Neuronal stem cell (in vitro differentiated cells): ENCODE measurements at places on chromosomes 2 and 18.

GRCh38 chr2:153495725-153496124 lies 17.2 kb upstream of the RPRM start:
- H3K4me3 ChIP-seq = no peak overlapping the region
- no peaks in the 10 kb centered on the region for H3K4me1 ChIP-seq
- no peak overlapping the region for H3K27ac ChIP-seq
- no peak for DNase-seq
- H3K27me3 ChIP-seq = no peaks in the 10 kb centered on the region
- no peaks in the 10 kb centered on the region for H3K36me3 ChIP-seq

- peaks cover 26% of the 10 kb centered on the region for H3K27me3 ChIP-seq
- H3K36me3 ChIP-seq = peaks cover 16% of the 10 kb centered on the region
- DNase-seq = peak; percentile 67
- H3K4me1 ChIP-seq = peaks cover 4% of the 10 kb centered on the region
These were observed 1.6 kb upstream of the PSTPIP2 start for GRCh38 chr18:46073474-46074331.

GRCh38 chr2:109446278-109447131 lies 167.3 kb downstream of the SEPTIN10 start:
- no peak overlapping the region for H3K27ac ChIP-seq
- no peaks in the 10 kb centered on the region for H3K27me3 ChIP-seq
- H3K4me3 ChIP-seq = no peak overlapping the region
- DNase-seq = no peak

DNA sequence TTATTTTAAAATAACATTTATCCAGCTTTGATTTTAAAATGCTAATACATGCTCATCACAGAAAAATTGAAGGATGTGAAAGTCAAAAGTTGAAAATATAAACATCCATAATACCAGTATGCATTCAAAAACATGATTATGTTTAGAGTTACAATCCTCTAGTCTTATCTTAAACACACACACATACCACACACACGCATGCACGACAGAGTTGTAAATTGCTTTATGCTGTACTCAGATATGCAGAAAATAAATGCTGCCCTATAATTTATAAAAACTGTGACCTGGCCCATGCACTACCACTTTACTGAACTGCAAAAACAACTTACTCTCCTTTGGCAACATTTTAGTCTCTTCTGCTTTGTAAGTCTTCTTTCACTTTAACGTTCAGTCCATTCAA lies 793.0 kb upstream of the FANCL start:
- no peak for DNase-seq
- no peak overlapping the region for H3K4me3 ChIP-seq
- no peaks in the 10 kb centered on the region for H3K36me3 ChIP-seq
- H3K27ac ChIP-seq = no peak overlapping the region
- no peaks in the 10 kb centered on the region for H3K27me3 ChIP-seq

- no peaks in the 10 kb centered on the region for H3K27me3 ChIP-seq
- no peaks in the 10 kb centered on the region for H3K4me1 ChIP-seq
- H3K36me3 ChIP-seq = no peaks in the 10 kb centered on the region
These were observed 48.6 kb downstream of the AP1S3 start for GRCh38 chr2:223788826-223789225.

DNA sequence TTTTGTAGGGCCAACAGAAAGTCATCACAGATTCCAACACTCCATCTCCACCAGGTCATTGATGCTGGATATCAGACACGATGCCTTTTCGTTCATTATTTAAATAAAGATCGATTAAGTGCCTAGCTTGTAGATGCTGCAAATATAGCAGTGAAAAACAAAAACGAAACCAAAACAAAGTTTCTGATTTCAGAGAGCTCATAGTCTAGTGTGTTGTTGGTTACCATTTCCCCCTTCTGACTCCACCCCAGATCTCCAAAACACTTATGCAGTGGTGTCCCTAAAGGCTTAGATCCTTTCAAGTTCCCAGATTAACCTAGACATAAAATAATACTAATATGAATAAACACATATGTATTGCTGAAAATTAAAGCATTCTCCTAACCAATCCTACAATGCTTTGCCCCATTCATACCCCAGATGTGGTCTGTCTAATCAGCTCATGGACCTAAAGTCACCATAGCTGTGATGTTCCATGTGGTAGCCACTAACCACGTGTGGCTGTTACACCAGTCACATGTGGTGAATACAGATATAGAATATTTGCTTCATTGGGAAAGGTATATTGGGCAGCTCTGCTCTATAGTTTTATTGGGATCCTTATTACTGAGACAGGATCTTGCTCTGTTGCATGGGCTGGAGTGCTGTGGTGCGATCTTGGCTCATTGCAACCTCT lies 787.2 kb downstream of the TDRD15 start:
- no peaks in the 10 kb centered on the region for H3K36me3 ChIP-seq
- no peak overlapping the region for H3K4me3 ChIP-seq
- H3K4me1 ChIP-seq = no peaks in the 10 kb centered on the region

DNA sequence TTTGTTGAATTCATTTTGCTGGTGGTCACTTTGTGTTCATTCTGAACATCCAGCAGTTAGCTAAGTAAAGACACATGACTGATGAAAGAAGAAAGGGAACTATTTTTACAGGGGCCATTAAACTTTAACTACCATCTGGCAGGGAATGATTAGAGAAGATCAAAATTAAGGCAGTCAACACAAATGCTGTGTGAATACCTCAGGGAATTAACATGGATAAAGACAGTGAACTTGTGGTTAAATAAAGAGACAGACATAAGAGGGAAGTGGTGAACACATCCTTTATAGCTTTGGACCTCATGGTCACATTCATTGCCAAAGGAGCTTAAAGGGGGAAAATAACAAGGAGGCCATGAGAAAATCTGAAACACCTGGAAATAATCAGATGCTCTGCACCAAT lies 52.6 kb upstream of the ATP5MC3 start:
- H3K27me3 ChIP-seq = no peaks in the 10 kb centered on the region
- DNase-seq = no peak
- H3K36me3 ChIP-seq = no peaks in the 10 kb centered on the region
- H3K4me3 ChIP-seq = no peak overlapping the region
- no peaks in the 10 kb centered on the region for H3K4me1 ChIP-seq

GRCh38 chr2:232927032-232927792 lies 57.1 kb downstream of the SNORC start:
- H3K27ac ChIP-seq = no peak overlapping the region
- H3K4me3 ChIP-seq = peak overlapping the region; percentile 43
- no peak for DNase-seq
- H3K36me3 ChIP-seq = no peaks in the 10 kb centered on the region
- H3K27me3 ChIP-seq = peaks cover 8% of the 10 kb centered on the region

DNA sequence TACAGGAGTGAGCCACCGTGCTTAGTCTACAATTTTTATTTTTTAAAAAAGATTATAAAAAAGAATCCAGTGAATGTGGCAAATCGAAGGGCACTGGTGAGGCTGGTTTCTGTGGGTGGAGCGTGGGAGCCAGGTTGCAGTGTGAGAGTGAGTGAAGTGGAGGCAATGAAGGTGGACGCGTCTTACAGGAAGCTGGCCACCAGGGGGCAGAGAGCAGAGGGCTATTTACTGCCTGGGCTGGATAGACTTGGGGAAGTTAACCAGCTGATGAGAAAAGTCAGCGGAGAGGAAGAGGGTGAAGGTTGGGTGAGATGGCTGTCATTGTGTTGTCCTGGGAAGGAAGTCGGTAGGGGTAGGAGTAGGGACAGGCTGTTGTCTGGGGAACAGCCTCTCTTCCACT lies 6.8 kb downstream of the SCTR start:
- H3K27ac ChIP-seq = no peak overlapping the region
- no peak overlapping the region for H3K4me3 ChIP-seq
- H3K36me3 ChIP-seq = no peaks in the 10 kb centered on the region
- peaks cover 42% of the 10 kb centered on the region for H3K27me3 ChIP-seq
- H3K4me1 ChIP-seq = no peaks in the 10 kb centered on the region

DNA sequence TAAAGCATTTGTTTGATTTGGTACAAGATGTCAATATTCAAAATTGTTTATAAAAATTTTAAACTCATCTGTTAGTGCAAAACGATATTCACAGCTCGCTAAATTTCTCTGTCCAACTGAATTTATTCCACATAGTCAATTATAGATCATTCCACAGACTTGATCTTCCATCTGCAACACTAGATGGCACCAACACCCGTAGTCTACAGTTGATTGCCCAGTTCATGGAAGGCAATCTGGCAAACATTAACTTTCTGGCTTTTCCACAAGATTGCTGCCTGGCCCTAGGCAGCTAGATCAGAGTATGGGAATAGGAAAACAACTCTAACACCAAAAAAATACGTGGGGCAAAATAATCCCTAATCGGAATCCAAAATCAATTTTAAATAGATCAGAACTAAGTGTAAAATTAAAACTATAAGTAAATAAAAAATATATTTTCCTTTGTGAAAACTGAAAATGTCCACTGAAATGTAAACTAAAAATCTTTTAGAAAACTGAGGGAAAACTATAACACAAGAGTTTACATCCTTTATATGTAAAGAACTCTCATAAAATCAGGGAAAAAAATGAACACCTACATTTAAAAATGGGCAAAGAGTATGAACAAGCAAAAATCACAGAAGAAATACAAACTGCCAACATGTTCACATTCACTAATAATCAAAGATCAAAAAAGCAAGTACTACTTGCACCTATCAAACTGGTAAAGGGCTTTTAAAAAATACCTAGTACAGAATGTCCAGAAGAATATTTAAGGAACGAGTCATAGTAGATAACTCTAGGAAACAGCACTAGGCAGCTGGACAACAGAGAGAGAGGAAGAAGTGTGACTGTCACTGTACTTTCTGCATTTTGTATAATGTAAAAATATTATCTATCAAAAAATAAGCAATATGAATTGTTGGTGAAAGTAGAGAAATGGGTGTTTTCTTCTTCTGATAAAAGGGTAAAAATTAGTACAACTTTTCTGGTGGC lies 35.0 kb downstream of the RTN4 start:
- no peak overlapping the region for H3K4me3 ChIP-seq
- H3K36me3 ChIP-seq = no peaks in the 10 kb centered on the region
- DNase-seq = no peak
- no peaks in the 10 kb centered on the region for H3K27me3 ChIP-seq

- H3K36me3 ChIP-seq = peaks cover 8% of the 10 kb centered on the region
- no peak for DNase-seq
- peaks cover 18% of the 10 kb centered on the region for H3K4me1 ChIP-seq
- no peak overlapping the region for H3K4me3 ChIP-seq
These were observed 38.7 kb downstream of the MCFD2 start for GRCh38 chr2:46876741-46877384.

DNA sequence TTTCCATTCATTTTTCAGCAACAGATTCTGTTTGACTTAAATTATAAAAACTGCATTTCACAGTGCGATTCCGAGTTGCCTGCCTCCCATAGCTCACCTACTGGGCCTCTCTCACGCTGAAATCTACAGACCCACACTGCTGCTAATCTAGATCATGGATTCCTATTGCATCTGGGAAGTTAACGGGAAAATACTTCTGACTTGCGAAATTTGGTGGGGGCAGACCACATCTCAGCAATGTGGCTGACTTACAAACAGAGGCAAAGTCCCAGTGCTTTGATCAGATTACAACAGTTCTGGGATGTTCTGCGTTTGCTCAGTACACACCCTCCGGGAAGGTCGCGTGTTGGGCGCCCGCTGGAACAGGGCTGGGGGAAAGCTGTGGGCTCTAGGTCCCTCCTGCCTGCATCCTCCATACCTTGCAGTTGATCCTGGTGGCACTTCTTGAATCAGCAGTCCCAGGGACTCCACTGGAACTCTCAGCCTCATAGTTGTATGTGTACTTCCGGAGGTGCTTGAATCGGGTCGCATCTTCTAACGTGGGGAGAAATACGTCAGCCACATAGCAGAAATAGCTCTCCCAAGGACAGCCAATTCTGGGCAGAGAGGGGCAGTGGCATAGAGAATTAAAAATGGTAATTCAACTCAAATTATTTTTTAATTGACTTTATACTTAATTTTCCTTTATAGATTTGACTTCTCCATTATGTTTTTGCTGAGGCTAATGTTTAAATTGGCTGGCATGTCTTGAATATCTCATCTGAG lies 1.7 kb downstream of the APOB start:
- H3K4me1 ChIP-seq = peaks cover 3% of the 10 kb centered on the region
- H3K4me3 ChIP-seq = no peak overlapping the region
- peaks cover 36% of the 10 kb centered on the region for H3K27me3 ChIP-seq
- H3K27ac ChIP-seq = no peak overlapping the region
- no peaks in the 10 kb centered on the region for H3K36me3 ChIP-seq

DNA sequence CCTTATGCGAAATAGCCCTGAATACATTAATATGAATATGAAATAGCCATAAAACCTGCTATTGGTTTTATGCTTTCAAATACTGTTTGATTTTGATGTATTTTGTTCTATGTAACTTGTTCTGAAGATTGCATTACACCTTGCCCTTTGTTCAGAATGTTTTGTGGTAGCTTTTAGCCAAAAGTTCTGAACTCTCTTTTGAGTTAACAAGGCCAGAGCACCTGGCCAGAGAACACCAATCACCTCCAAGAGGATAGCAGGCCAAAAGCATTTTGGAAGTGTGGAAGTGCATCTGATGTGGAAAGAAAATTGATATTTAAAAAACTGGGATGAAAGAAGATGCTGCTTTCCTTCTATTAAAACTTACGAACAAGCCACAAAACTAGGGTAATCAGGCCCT lies 86.6 kb upstream of the PGAP1 start:
- H3K4me1 ChIP-seq = peaks cover 19% of the 10 kb centered on the region
- no peak overlapping the region for H3K4me3 ChIP-seq
- no peaks in the 10 kb centered on the region for H3K27me3 ChIP-seq
- DNase-seq = no peak
- no peaks in the 10 kb centered on the region for H3K36me3 ChIP-seq

DNA sequence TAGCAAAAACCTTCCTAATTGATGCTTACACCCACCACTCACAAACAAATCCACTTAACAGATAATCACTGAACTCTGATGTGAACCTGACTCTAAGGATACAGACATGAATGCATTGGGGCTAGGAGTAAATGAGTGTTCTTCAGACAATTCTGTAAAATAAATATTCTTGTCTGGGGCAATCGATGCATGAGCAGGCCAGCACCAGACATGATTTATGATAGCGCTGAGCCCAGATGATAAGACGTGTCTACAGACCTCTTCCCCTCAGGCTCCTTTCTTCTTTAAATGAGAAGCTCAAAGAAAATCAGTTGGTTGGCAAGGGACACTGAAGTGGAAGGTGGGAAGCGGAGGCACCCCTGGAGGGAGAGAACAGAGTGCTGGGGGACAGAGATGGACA lies 27.3 kb upstream of the BIN1 start:
- H3K4me1 ChIP-seq = no peaks in the 10 kb centered on the region
- no peak for DNase-seq
- H3K36me3 ChIP-seq = no peaks in the 10 kb centered on the region
- peaks cover 11% of the 10 kb centered on the region for H3K27me3 ChIP-seq
- H3K4me3 ChIP-seq = no peak overlapping the region
